ENCODE measurements at places on chromosomes 3 and 15.

- DNase-seq: no peak
These were observed 4.0 kb upstream of the FMN1 start for GRCh38 chr15:33198541-33198940.

GRCh38 chr3:35745802-35746484 lies 106.6 kb downstream of the ARPP21 start:
- DNase-seq: no peak

DNA sequence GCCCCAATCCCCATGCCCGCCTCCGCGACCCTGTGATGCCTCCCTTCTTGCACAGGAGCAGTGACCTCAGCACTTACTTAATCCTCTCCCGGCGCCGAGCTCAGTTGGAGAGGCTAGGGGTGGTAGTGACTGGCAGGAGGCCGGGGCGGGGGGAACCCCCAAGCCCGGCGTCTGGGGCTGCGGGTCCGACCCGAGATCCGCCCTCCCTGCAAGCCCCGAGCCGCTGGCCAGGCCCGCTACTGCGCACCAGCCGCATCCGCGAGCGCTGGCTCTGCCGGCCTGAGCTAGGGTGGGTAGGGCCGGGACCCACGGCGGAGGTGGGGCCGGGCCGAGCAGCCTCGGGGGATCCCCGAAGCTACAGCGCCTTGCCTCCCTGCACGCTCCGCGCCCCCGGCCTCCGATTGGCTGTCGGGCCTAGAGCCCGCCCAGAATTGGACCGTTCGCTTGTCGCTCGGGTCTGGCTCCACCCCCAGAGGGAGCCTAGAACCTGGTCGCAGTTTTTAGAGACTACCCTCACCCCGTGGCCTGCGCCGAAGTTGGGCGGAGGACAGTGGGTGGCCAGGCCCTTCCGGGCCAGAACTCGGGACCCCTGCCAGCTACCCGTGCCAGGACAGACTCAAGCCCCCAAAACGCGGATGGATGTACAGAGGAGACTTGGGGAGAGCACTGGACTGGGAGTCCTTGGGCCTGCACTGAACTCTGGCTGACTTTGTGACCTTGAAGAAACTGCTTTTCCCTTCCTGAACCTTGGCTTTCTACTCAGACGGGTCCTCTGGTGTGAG lies at the start of gene C3orf18:
Gene C3orf18, minus strand, starts transcription at position 362 of the 782 bp plus-strand sequence. CDS start 2,048 bp downstream, outside the sequence.
- peak; percentile 97 for DNase-seq

GRCh38 chr3:24829629-24830229 lies 335.1 kb upstream of the THRB start:
- no peak for DNase-seq

DNA sequence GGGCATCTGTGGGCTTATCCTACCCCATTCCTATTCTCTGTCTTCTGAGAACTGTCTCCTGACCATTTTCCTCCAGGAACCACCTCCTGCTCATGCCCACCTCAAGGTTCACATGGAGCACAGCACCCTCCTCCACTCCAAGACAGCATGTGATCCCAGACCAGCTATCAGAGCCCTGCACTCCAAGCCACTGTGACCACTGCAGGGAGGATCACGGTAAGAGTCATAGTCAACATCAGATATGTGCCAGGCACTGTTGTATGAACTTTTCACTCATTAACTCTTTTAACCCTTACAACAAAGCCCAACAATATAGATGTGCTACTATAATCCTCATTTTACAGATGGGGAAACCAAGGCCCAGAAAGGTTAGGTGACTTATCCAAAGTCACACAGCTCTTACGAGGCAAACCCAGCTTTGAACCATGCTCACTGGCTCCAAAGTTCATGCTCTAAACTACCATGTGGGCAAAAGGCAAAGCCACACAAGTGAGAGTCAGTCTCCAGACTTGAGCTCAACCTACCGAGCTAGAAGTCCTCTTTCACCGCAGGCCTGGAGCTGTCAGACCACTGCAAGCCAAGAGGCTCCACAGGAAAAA lies 115.1 kb upstream of the IQSEC1 start:
- DNase-seq: no peak

DNA sequence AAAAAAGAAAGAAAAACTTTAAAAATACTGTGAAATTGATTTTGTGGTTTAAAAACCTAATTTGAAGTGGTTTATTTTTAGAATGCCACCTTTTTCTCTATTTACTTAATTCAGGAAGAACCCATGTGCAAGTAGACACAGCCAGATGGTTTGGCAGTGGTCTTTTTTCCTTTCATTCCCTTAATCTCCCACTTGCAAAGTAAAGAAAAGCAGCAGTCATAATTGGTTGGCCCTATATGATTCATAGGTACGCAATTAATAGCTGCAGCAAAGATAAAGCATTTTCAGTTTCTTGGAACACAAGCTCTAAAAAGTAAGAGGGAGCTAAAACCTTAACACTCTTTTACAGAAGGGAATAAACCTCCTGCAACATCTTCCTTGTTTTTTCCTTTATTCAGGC lies 115.3 kb downstream of the MECOM start:
- DNase-seq: no peak

DNA sequence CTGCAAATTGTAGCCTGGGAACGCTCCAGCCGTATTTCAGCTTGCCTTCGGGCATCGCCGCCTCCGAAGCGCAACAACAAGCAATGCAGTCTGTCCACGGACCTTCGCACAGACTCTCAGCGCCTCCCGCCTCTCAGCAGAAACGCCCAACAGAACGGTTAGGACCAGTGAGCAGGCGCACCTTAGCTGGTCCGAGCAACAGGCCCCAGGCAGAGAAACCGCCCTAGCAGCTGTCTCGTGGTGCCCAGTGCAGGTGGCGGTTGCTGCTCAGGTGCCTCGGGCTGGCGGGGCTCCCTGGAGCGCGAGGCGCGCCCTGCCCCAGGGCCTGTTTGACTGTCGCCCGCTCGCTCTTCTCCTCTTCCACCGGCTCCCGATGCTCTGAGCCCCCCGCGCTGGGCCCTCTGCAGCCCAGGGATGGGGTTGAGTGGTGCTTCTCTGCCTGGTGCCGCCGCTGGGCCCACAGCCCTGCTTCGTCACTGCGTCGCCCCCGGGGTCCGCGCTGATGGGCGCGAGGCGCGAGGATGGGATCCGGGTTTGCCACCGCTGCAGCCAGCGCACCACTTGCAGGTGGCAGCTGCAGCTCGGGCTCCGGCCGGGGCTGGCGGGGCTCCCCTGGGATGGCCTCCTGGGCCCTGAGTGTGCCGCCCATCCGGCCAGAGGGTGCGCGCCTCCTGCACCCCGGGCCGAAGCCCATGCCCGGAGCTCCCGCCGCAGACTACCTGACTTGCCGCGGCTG lies 268.4 kb upstream of the FRG2C start:
- no peak for DNase-seq

DNA sequence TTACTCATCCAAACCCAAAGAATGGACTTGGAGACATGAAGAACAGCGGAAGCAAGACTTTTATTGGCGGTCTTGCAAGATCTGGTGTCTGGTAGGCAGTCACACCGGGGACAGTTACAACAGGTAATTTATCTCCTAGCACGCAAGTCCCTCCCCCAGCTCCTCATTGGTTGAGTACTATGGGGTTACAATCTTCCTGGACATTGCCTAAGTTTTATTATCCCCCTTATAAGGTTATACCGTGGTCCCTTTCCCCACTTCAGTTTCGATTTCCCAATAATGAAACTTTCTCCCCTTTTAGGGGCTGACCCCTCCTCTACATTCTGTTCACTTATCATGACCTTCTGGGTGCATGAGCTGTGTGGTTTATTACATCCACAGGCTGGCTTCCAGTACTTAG lies 18.7 kb downstream of the ARL8B start:
- no peak for DNase-seq

DNA sequence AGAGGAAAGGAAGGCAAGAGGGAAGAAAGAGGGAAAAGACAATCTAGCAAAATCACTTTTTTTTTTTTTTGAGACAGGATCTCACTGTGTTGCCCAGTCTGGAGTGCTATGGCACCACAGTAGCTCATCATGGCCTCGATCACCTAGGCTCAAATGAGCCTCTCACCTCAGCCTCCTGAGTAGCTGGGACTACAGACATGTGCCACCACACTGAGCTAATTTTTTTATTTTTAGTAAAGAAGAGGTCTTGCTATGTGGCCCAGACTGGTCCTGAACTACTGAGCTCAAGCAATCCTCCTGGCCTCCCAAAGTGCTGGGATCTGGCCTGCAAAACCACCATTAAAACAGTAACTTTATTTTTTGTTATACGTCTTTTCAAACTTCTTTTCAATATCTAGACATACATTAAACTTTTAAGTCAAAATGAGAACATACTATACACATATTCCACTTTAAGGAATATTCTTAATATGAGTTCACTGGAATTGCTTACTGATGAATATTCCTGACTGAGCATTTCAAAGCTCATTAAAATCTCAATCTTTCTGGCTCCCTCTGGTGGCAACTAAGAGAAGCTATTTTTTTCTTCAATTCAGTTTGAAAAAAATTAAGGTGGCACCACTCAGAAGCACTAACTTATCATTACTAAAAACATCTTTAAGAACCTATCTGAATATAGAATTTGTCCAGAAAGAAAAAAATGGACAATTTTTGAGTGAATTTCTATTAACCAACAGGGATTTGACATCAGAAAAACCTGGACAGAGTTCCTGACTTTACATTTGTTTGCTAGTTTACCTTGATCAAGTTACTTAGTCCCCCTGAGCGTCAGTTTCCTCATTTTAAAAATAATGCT lies 40.9 kb downstream of the UACA start:
- DNase-seq: no peak

GRCh38 chr15:69478259-69478781 lies 25.7 kb downstream of the RPLP1 start:
- DNase-seq: peak; percentile 70

GRCh38 chr15:52689562-52689961 lies 10.4 kb upstream of the ATOSA start:
- DNase-seq: no peak

DNA sequence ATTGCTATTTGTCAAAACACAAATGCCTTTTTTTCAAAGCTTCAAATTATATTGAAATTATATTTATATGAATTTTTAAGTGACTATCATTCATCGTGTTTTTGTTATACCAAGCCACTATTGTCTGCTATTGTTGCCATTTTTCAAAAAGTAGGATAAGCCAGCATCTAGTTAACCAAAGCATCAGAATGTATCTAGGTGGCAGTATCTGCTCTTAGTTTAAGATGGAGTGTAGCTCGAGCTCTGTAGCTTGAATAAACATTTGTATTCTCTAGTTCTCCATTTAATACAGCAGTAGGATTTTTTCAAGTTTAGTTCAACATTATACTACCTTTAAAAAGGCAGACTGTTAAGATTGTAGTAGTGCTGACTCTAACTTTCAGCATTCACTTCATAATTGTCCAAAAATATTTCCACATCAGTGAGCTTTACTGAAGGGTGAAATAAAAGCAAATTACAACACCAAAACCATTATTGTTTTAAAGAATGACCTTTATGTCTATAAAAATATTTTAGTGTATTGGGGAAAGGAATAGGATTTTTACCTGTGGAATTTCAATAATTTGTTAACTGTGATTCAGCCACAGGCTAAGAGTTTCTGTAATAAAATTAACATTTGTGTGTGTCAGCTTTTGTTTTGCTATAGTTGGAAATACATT lies 19.6 kb upstream of the C15orf61 start:
- no peak for DNase-seq

DNA sequence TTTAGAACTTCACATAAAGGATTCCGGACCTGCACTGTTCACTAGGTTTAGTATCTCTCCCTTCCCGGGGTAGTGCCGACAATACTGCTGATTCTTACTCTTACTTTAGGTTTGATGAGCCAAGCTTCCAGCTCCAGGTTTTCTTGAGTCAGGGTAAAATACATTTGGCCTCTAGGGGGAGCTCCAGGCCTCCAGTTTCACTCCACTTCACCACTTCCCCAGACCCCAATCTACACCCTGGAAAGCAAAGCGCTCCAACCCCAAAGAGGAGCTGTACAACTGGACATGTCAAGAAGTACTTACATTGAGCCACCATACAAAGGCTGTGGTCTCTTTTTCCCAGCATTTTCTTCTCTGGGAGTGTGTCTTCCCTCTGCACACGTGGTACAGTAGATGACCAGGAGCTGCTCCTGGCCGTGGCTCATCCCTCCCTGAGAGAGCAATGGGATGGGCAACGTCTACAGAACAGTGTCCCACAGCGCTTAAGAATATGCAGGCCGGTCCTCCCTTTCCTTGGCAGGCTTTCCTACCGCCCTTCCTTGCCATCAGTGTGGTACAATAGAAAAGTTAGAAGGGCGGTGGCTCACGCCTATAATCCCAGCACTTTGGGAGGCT lies 93.9 kb upstream of the CCDC80 start:
- peak; percentile 80 for DNase-seq

GRCh38 chr3:151943539-151943938 lies 70.1 kb downstream of the SUCNR1 start:
- DNase-seq: no peak

Measured in CD4-positive, alpha-beta T cell treated with Interleukin-6 for 4 hours (primary cell).